ENCODE measurements at places on chromosomes 3 and 15.

DNA sequence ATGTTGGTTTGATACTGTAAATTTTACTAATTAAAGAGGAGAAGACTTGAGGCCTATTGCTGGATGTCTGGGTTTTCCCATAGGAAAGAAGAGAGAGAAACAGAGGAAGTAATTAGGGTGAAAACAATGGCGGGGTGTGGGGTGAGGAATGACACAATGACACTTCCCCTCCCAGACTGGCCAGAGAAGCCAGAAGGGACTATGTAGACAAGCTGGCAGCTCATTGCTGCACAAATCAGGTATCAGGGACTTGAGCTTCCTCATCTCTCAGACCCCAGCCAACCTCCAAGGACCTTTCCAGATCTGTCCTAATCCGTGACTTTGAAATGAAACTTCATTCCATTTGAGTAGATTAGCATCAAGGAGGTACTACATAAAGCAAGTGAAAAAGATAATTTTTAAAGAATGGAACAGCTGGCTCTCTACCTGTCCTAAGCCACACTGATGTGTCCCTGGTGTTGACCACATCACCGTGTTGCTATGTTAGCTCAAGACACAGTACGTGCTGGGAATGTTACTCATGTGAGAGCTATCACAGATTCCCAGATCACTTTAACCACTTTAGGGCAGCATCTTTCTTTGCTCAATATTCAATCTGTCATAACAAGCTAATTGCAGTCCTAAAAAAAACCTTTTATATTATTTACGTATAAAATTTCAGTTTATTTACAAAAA lies 22.2 kb downstream of the TMEM212 start:
- peak; percentile 67 for DNase-seq

GRCh38 chr3:193029800-193030199 lies 112.1 kb upstream of the MB21D2 start:
- no peak for DNase-seq

DNA sequence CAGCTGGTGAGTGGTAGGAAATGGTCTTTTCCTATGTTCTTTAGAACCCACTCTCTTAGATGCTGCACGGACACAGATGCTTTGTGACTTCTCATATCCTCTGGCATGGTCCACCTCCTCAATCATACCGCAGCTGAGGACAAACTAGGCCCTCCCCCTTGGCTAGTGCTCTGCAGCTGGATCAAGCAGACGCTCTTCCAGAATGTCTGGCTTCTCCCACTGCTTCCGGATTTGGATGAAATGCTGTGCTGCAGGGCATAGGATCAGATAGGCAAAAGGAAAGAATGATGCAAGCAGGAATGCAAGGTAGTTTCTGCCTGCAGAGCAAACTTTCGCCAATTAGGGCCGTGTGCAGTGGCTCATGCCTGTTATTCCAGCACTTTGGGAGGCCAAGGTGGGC lies 75.7 kb upstream of the SLC4A7 start:
- peak; percentile 91 for DNase-seq

DNA sequence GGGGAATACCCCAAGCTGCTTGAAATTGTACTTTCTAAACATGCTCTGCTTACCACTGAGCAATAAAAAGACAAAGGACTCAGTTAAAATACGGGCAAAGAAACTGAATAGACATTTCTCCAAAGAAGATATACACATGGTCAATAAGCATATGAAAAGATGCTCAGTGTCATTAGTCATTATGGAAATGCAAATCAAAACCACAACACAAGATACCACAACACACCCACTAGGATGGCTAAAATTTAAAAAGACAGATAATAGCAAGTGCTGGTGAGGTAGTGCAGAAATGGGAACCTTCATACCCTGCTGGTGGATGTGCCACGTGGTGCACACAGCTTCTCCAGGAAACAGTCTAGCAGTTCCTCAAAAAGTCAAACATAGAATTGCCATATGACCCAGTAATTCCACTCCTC lies 21.3 kb downstream of the LRIG1 start:
- DNase-seq, result no peak

GRCh38 chr3:144102421-144102820 lies 130.8 kb downstream of the DIPK2A start:
- DNase-seq, result no peak

DNA sequence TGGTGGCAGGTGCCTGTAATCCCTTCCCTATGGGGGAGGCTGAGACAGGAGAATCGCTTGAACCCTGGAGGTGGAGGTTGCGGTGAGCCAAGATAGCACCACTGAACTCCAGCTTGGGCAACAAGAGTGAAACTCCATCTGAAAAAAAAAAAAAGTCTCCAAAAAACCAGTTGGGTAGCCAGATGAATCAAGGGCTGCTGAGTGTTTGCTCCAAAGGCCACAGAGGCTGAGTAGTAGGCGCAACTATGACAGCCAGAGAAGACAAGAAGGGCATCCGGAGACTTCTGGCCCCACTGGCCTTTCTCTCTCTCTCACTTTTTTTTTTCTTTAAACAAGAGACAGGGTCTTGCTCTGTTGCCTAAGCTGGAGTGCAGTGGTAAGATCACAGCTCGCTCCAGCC lies 131.8 kb downstream of the SMAD6 start:
- DNase-seq, result no peak

- no peak for DNase-seq
These were observed 134.8 kb downstream of the MFSD1 start for GRCh38 chr3:158936530-158937113.

DNA sequence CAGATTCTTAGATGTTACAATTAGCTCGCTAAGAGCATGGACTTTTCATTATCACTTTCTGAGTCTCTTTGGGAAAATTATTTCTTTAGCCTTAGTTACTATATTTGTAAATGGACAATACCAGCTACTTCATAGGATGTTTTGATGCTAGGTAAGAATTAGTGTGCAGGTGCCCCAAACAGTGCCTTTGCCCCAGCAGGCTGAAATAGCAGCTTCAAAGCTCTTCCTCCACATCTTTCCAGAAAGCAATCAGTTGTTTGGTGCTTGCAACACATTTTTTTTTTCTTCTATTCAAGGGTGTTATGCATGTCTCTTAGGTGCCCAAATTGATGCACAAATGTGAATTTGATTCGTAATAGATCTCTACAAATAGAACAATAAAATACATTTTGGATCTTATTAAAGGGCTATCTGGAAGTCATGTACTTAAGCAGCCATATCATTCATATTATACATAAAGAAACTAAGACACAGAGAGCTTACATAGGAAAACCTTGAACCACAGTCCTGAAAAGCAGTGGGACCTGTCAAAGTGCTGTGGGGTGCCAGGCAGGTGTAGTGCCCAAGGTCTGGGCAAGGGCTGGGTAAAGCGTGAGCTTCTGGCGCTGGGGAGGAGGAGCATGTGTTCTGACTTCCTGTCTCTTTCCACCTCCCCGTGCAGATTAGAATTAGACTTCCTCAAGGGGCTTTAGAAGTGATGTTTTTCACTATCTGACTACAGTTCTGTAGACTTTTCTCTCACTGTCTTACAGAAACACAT lies 62.9 kb downstream of the FNDC3B start:
- no peak for DNase-seq

DNA sequence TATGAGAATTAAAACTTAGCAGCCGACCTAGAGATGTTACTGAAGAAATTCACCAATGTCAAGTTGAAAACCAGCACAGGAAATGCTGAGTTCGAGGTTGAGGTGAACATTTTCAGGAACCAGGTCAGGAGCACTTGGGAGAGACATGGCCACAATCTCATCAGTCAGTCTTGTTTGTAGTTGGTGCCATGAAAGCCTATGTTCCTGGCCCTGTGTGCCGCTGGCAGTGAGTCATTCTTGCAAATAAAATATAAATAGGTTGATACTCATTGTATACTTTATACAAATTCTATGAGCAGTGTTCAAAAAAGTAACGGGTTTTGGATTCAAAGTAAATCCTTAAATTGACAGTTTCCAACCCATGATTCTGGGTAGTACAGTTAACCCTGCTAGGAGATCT lies 1.5 kb upstream of the FSIP1 start:
- DNase-seq, result no peak

- DNase-seq, result no peak
These were observed 699 bp upstream of the SHOX2 start for GRCh38 chr3:158106766-158107471.

DNA sequence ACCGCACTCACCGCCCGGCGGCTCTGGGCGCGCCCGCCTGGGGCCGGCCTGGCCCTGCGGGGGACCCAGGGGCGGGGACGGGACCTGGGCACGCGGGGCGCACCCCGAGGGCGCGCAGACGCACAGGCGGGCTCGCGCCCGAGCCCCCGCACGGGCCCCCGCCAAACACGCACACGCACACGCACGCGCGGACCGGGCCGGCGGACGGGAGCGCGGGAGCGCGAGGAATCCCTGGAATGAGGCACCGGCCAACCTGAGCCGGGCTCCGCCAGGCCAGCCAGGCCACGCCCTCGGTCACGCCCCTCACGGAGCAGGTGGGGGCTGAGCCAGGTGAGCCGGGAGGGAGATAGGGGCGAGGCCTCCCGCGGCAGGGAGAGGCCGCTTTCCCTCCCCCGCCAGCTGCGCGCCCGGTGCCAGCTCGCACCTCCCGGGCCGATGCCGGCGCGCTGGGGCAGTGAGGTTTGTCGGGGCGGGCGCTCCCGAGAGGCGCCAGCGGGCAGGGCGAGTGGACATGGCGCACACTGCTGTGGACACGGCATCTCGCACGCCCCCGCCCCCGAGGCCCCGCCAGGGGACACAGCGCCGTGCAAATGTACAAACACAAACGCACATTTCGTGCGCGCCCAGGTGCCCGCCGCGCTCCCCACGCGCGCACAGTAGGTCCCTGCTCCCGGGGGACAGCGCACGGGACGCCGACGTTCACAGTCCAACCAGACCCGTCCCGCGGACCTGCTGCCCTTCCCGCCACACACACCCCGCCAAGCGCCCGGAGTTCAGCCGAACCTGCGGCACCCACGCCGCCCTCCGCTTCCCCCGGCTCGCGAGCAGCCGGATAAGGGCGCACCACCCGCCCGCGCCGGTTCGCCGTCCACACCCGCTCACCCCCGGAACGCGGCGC lies 75.9 kb upstream of the VGLL4 start:
- peak; percentile 48 for DNase-seq

DNA sequence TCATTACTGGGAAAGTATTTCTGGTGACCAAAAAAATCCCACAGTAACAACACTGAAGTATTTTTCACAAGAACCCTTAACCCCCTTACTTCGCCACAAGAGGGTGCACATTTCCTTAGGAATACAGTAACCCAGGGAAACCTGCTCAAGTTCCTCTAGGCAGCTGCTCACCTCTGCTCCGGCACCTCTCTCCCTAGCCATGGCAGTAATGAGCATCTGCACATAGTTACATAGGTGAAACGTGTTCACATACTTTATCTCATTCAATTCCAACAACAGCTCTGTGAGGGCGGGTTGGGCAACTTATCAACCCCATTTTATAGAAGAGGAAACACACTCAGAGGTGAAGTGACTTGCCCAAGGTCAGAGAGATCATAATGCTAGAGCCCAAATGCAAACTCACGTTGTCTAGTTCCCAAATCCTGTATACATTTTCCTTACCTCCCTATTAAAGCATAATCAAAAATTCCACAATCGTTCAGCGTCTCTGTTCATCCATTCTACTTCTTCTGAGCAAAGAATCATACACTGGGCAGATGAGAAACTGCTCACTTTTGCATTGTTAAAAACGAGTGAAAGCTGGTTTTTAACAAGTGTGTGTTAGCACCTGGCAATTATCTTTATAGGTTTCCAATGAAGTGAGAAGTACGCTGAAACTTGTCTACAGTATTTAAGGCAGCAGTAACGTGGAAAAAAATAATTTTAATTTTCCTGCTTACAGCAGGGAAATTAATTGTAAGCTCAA lies 90.7 kb downstream of the IGF2BP2 start:
- peak; percentile 94 for DNase-seq

DNA sequence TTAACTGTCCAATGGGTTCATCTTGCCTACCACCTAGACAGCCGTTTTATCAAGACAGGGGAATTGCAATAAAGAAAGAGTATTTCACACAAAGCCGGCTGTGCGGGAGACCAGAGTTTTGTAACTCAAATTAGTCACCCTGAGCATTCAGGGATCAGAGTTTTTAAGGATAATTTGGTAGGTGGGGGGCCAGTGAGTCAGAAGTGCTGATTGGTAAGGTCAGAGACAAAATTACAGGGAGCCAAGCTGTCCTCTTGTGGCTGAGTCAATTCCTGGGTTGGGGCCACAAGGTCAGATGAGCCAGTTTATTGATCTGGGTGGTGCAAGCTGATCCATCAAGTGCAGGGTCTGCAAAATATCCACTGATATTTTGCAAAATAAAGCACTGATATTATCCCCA lies 29.9 kb upstream of the GPD1L start:
- DNase-seq, result peak; percentile 64

DNA sequence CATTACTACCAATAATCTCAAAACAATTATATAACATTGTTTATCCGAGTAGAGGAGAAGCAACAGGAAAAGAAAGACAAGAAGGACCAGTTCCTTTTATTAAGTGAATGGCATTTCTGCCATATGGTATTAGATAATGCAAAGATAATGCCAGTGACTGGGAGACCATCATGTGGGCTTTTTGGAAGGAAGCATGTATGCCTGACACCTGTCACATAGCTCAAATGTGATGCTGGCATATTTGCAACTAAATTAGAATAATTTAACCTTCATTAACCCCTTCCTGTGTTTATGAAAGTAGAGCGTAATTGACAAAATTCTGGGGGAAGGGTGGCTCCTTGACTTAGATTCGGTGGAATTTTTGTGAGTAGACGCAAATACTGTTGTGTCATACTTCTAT lies 733.0 kb downstream of the TUSC7 start:
- DNase-seq, result no peak

GRCh38 chr3:183774631-183775030 lies 50.7 kb downstream of the MAP6D1 start:
- peak; percentile 81 for DNase-seq

All from cardiac fibroblast (primary cell).